Stimulated activated CD8-positive, alpha-beta memory T cell treated with anti-CD3 and anti-CD28 coated beads, Interleukin-4, amount 100 ng/mL, for 4 hours (primary cell): ENCODE measurements at places on chromosomes 1 and 21.

DNA sequence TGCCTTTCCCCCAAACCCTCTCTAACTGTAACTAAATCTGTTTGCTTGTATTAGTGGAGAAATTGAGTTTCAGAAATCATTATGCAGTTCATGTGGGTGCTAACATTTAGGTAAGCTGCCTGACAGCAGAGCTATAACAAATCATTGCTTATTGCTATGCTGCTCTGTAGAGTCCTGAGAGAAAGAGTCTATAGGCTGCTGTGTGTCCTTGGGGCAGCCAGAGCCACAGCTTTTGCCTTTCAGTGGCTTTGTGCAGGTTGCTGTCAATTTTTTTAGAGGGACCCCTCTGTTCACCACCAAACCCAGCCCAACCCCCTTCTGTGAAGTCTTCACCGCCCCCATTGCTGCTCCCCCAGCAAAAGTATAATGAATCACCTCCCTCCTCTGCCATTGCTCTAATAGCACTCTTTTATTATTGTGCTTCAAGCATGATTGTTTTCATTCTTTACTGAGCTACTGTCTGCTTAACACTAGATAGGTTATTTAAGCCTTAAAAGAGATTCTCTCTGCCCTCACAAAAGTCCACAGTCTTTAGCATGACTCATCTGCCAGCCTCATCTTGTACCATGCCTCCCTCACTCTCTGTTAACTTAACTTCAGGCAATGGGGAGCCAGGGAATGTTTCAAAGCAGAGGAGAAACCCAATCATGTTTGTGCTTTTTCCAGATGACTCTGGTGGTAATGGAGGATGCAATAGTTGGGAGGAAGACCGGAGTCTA, 38.6 kb downstream of the DIRAS3 start:
- no peak for DNase-seq

- DNase-seq = no peak
Measured at GRCh38 chr1:207965392-207966387, 54.8 kb upstream of the CD34 start.

DNA sequence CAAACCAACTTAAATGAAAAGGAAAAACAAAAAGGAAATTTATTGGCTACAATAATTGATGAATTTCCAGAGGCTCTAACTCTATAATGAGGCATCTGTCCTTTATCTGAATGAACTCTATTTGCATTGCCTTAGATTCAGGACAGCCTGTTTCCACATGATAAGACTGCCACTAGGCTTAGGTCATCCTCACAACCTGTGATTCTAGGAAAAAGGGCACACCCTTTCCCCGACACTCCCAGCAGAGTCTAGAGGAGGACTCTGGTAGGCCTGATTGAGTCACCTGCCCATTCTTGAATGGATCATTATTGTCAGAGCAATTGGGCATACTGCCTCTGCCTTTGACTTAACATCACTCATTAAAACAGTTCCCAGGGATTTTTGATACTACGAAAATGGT, 262.8 kb downstream of the TPR start:
- no peak for DNase-seq

DNA sequence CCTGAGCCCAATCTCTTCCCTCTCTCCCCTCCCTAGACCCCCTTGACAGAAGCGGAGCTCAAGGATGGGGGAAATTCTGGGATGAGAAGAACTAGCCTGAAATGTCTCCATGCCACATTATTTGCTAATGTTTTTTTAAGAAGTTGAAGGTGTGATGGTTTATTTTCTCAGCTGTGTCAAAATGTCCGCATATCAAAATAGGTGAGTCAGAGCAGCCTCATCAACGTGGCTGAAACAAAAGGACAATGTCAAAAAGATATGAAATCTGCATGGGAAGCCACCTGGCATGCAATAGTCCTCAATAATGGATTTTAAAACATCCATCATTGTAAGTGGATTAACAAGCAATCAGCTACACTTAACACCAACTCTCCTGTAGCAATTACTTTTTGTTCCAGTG, 101.4 kb downstream of the BEND5 start:
- no peak for DNase-seq

- DNase-seq = no peak
Measured at GRCh38 chr1:228171221-228171891, 5.8 kb downstream of the IBA57 start.

DNA sequence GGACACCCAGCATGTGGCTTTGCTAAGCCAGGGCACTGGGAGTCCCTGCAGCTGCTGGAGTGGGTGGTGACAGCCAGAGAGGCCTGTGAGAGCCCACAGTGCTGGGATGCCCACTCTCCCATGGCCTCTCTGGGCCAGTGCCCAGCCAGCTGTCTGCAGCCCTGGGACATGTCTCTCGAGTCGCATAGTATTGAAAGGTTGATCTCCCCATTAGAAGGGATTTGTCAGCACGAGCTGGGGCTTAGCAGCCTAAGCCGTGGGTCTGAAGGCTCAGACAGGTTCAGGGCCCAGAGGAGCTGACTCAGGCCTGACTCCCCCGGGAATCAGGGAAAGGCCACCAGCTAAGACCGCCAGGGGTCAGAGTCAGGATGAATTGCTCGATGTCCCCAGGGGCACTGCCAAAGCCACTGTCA, 53.5 kb downstream of the FOXD2 start:
- DNase-seq = no peak

DNA sequence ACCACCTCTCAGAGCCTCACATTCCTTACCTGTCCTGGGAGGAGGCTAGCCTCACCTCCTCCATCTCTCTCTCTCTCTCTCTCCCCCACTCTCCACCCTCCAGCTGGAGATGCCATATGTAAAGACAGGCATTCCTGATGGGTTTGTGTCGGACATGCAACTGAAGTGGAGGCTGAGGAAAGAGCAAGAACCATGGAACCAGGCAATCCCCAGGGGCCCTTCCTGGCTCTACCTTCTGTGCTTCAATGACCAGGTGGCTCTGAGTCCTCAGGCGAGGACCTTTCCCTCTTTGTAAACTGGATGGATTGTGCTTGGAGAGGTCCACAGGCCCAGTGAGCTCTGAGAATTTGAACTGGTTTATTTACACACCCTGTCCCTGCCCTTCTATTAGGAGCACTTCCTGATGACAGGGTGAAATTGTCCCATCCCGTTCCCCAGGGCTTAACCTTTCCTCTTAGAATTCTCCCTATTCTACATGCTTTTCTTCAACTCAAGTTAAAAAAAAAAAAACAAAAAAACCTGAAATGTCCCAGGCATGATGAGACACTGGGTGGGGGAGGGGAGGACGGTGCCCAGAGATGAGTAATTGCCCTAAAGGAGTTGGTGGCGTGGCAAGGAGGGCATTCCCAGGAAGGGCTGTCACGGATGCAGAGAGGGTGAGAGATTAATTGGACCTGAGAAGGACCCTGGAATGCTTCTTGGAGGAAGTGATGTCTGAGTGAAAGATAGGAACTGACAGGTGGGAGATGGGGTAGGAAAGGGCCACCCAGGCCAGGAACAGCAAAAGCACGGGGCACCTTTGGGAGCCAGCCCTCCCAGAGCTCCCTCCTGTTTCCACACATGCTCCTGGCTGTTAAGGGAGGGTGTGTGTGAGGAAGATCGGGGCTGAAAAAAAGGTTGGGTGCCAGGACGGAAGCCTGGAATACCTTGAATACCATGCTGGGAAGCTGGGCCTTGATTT, 50.2 kb upstream of the WASF2 start:
- DNase-seq = no peak

DNA sequence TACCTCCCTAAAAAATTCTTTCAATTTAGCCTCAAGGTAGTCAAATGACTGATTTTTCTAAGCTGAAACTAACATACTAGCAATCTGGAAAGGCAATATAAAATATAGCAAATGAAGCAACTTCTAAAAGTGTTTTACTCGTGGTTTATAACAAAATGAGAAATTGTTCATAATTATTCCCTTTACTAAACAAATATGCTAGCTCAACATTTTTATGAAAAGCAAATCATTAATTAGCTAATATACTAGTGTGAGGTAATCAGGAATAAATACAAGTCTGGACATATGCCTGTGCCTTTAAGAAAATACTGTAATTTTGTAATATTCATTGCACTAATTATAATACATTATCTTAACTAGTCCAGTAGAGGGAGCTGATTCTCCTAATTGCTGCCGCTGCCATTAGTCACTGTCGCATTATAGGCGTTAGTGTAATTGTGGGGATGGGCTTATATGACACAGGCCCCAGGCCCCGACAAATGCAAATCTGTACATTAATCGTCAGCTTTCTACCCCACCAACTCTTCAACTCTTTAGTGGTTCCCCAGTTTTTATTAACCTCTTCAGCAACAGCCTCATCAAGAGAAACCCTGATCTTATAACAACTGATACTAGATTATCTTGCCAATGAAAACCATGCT, 160.9 kb downstream of the GABPA start:
- DNase-seq = no peak

DNA sequence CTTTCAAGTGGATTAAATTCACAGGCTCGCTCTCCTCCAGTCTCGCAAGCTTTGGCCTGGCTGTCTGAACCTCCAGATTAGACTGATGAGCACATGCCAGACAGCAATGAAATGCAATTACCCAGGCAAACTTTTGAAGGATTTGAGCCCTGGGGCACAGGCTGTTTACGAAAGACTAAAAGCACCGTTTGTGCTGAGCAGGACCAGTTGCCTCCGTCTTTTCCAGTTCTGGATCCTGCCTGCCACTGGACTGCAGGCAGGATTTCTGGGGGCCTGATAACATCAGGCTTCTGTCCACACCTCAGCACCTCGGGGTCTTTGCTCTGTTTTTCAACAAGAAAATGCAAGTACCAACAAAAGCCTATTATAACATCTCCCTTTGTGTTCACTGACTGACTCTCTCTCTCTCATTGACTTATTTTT, 145.7 kb downstream of the CLIC6 start:
- DNase-seq = no peak

- DNase-seq = peak; percentile 71
Measured at GRCh38 chr1:22039594-22040285, 12.8 kb upstream of the CDC42 start.

DNA sequence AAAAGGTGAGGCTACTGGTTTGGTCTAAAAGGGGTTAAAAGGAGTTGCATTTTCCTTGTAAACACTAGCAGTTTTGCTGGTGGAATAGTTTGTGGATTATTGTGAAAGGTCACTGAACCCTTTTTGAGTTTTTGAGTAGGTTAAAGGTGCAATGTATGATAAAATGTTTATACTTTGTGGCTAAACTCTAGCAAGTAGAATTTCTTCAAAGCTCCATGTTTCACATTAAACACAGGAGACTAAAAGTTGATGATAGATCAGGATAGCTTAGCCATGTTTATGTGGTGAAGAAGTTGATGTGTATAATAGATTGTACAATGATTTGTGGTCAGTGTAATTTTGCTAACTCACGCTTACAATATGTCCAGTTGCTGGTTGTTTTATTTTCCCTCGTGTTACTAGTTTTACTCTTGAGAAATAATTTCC, 13.1 kb downstream of the ZNF326 start:
- DNase-seq = no peak

DNA sequence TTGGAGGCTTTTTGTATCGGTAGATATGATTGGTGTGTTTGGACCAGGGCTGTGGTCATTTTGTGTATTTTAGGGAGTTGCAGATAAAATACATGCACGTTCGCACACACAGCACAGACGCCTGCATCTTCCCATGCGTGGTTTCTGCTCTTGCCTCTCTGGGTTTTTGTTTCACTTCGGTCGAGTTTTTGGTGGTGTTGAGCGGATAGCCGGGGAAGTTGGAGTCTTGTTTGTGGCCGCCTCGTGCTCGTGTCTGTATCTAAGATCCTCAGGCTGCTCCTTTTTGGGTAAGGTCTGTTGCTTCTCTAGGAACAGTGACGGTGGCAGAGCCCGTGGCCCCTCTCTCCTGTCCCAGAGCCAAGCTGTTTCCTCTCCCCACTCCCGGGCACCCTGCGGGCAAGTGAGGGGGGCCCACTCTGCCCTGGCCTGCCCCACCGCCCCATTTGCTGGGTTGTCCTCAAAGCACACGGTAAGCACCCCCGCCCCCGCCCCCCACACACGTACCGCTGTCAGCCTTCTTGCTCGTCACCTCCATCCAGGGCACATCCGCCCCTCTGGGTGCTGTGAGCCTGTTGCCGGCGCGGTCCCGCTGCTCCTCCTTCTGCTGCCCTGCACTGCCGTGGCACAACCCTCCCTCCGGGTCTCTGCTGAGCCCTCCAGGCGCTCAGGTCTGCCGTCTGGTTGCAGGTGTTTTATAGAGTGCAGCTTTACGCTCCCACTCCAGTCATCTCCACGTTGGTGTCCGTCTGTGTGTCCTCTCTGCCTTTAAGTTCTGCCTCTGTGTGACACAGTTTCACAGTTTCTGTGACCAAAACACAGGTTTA, 51.9 kb downstream of the AGPAT3 start:
- peak; percentile 41 for DNase-seq

GRCh38 chr1:158830904-158831507, at the start of gene MNDA:
Gene MNDA (plus strand): TSS chr1:158831351. CDS start chr1:158842154, 10,803 bp downstream.
- DNase-seq = no peak

GRCh38 chr1:157025856-157026255, 19.7 kb downstream of the ARHGEF11 start:
- no peak for DNase-seq

- no peak for DNase-seq
Measured at GRCh38 chr1:51072043-51072439, 30.0 kb upstream of the C1orf185 start.

GRCh38 chr1:156584813-156585212, 5.3 kb downstream of the TTC24 start:
- no peak for DNase-seq

GRCh38 chr1:199945591-199945990, 81.9 kb upstream of the NR5A2 start:
- no peak for DNase-seq

- DNase-seq = no peak
Measured at GRCh38 chr1:62159940-62160348, 34.7 kb upstream of the L1TD1 start.

GRCh38 chr1:90823686-90824085, 106.6 kb upstream of the BARHL2 start:
- DNase-seq = no peak

DNA sequence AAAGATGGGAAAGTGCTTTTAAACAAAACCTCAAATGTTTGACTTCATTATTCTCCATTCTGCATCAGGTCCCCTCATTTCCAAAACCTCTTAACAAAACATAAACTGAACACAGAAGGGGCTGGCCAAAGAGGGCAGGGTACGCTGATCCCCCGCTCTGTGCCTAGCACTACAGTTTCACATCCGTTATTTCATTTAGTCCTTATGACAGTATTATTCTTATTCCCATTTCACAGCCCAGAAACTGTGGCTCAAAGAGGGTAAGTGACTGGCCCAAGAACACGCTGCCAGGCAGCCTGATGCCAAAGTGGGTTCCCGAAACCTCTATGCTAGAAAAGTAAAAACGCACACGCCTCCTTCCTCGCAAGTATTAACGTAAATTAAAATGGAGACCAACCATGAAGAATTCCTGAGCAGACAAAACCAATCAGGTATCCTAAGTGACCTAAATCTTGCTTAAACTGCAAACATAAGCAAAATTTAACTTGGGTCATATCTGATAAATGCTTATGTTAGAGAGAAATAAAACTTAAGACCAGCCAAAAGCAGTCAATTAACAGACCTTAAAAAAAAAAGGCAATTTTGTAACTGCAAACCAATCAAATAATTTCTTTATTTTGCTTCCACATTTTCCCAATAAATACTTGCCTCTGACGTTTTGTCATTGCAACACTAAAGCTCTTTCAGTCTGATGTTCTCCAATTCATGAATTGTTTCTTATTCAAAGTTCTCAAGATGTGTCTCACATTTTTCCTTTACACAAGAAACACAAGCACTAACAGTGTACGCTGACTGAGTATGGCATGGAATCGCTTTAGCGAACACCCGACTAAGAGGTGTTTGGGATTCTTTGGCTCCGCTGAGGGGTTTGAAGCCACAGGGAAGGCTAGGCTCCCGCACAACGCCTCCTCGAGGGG, 653 bp downstream of the CASP9 start:
- DNase-seq = no peak
